ENCODE measurements at places on chromosomes 3 and 15.

DNA sequence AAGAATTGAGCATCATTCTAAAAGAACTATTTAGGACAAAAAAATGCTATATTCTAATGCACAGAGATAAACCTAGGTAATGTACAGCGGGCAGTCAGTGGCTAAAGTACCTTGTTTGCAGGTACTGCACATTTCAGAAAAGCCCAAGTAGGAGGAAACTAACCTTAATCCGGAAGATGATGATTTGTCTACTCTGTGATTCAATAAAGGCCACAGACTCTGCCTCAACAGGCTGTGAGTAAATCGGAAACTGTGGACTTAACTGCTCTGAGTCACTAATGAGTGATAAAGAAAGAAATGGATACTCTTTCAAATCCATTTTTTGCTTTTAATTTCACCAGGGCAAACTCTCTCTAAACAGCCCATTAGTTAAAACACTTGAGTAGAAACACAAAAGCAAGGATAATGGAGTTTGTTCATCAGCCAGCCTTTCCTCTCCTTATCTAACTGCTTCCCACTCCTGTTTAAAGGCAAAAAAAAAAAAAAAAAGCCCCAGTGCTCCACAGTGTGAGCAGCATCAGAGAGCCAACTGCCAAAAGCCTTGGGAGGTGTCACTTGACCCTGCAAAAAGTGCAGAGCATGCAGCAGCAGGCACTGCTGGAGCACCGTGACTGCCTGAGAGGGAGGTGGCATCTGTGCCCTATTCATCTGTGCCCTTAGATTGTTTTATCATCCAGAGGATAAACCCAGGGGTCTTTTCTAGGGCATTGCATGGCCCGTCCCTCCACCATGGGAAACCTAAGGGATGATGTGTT lies 187.7 kb downstream of the SATB1 start:
- no peak for DNase-seq

- DNase-seq: no peak
Observed at GRCh38 chr15:73803806-73804205, 50.7 kb upstream of the INSYN1 start.

DNA sequence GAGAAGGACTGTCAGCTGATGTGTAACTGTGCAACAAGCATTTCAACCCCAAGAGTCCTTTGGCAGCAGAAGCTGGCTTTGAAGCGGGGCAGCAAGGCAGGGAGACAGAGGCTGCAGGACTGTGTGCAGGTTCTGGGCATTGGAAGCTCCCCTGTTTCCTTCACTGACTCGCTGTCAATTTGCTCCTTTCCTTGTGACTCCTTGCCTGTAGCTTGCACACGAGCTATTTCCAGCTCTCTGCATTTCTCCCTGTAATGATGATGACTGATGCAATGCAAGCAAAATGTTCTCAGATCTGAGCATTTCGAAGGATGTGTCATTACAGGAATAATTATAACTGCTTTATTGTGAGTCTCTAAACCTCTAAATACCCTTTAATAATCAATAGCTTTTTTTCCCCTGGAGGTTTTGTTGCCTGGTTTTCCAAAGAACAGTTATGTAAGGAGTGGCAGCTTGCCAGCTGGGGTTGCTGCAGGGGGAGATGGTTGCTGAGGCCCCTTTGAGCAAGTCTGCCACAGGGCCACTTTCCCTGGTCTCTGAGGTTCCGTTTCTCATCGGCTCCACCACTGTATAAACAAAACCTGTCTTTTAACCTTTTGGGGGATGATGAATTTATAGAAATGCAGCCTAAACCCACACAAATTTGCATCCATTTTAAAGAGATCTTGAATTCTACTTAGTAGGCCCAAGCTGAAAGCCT lies 2.8 kb downstream of the APOD start:
- no peak for DNase-seq

GRCh38 chr3:43923104-43923882 lies 232.6 kb downstream of the ABHD5 start:
- no peak for DNase-seq

DNA sequence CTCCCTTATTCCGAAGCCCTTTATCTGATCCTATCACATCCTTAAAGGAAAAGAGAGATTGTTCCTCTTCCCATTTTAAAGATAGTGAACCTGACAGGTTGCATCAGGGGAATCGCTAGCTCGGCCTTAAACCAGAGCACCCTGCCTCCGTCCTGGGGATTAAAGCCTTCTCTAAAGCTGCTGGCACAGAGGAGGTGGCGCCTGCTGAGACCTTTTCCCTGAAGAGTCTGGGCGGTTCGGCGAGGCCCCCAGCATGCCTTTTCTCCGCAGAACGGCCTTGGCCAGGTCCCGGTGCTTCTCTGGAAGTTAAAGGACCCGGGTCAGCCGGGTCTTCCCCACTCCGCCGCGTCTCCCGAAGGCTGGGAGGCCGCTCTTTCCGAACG lies 593 bp downstream of the FAM219B start:
- no peak for DNase-seq

- no peak for DNase-seq
Observed at GRCh38 chr3:69283496-69283895, 102.4 kb downstream of the FRMD4B start.

- DNase-seq: no peak
Observed at GRCh38 chr3:192207239-192207638, 520.1 kb downstream of the FGF12 start.
